Stimulated activated CD4-positive, alpha-beta T cell treated with anti-CD3 and anti-CD28 coated beads, Interleukin-12 subunit alpha, Interleukin-12 subunit beta, amount 100 ng/mL, for 24 hours (primary cell): ENCODE measurements at places on chromosomes 6 and 20.

- no peak for DNase-seq
Observed at GRCh38 chr6:115360602-115361325, 699.9 kb downstream of the FRK start.

DNA sequence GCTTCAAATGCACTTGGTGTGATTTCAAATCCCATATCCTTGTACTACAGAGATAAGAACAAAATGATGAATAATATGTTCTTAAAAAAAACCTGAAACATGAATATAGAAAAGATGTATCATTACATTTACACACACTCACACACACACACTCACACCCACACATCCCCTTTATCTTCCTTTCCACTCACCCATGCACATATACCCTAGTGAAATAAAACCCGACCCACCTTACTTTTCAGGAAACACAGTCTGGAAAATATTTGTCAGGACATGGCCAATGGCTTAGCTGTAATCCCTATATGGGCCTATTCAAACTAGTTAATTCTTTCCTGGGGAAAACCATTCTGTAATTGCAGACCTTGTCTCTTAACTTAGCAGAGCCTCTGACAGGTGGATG lies 60.8 kb upstream of the EDN1 start:
- DNase-seq = no peak

- DNase-seq = no peak
Observed at GRCh38 chr6:158763434-158764182, 55.6 kb downstream of the EZR start.

DNA sequence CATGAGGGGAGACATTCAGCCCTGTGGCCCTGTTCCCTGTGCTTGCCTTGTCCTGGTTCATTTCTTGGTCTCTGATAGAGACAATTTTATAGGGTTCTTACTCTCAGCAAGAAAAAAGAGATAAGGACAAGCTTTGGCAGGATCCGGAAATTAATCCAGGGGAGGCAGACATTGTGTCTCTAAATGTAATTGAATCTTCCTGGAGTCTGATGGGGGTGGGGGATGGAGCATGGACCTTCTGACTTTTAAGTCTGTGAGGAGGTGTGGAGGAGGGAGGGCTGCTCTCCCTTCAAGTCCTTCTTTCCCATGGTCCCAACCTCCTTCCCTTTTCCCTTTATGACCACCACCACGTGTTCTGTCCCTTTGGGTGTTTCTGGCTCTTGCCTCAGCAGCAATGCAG lies 512.7 kb downstream of the DHX35 start:
- DNase-seq = no peak

DNA sequence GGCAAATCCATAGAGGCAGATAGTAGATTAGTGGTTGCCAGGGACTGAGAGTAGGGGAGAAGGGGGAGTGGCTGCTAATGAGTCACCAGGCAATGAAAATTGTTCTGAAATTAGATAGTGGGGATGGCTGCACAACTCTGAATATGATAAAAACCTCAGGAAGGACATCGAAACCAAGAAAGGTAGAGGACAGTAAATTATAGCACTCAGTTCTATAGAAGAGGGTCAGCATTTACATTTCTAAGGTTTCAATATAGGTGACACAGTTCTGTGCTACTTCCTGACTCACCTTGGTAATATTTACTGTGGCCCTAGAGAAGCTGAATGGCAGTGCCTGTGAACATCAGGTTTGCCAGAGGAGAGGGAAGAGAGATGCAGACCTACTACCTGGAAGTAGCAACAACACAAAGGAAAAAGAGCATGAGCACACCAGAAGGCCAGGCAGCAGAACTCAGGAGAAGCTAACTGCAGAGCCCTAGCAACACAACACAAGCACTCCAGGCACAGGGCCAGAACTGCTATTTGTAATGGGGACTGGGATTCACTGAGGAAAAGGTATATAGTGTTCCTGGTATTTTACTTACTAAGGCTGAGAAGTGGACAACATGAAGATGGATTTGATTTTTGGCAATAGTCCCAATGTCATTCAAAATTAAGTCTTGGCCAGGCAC lies 75.9 kb downstream of the PLCG1 start:
- DNase-seq = no peak

DNA sequence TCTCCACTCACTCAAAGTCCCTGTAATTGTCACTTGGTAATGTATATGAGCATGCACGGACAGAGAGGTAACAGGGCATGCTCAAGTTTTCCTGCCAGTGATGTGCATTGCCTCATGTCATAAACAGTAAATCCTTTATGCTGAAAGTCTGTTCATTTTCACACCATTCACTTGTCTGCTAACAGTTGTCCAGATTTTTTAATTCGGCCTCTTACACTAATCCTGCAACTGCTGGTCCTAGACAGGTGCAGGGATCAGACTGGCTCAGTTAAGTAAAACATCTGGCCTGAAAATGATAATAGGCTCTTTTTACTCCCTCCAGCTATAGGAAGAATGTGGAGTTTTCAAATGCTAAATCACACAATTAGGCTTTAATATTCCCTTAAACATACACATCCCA lies 185.4 kb upstream of the VGLL2 start:
- DNase-seq = no peak

DNA sequence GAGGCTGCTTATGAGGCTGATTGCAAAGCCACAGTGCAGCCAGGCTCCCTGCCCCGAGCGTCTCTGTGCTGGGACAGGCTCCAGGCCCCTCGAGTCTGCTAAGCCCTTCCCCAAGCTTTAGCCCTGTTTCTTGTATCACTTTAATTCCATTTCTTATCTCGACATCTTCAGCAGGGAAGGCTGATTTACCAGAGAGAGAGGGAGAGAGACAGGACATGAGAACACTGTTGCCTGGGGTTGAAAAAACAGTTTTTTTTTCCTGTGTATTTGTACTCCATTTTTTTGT lies 386.5 kb downstream of the SMOC2 start:
- DNase-seq = no peak

- DNase-seq = no peak
Observed at GRCh38 chr20:62997417-62998035, 9.2 kb downstream of the BHLHE23 start.

GRCh38 chr6:47535316-47536225 lies 58.0 kb downstream of the CD2AP start:
- no peak for DNase-seq

DNA sequence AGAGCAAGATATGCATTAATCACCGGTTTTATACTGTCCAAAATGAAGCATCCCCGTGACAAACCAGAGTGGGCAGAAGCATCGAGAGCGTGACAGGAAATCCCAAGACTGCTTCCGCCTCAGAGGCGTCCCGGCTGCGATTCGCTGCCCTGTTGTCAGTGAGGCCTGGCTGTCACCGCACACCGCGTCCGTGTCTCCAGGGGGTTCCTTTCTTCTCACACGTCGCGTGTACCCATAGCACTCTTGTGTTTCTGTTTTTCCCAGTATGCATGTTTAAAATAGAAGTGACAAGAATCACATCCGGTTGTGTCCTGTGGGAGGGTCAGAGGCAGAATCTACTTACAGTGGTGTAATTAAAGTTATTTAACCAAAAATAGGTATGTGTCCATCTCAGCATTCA lies 8.3 kb upstream of the ADRM1 start:
- DNase-seq = no peak

DNA sequence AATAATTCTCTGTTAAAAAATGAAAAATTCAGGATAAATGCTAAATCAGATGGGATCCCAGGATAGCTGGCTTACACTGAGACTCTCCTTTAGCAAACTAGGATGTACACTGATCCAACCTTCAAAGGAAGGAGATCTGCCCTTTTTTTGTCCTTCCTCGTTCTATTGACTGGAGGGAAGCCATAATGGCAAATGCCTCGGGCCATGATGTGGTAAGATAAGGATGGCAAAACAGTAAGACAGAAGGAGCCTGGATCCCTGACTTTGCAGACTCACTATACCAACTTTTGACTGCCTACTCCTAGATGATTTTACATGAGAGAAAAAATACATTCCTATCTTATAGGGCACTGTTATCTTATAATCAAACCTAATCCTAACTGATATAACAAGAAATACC lies 156.9 kb upstream of the BEND3 start:
- no peak for DNase-seq

DNA sequence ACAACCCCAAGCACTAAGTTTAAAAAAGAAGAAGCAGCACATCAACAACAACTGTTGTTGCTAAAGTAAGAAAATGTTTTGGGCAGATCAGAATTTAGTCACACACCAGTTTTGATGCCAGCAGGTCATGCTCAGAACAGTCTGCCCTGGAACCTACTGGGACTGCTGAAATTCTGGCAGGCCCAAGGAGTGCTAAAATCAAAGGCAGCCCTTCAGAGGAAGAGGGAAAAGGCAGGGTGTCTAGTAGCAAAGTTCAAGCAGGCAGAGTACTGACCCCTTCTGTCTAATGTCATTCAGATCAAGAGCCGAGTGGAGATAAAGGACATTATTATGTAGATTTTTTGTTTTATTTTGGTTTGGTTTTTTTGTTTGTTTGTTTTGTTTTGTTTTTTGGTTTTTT lies 96.6 kb upstream of the LOC128125822 start:
- no peak for DNase-seq
